Esophagus mucosa (tissue), 1 donor: ENCODE measurements at places on chromosomes 5 and 9.
A peak's percentile ranks its signal among the peaks of the same experiment; 100 is the strongest.

- no peak for ATAC-seq
These were observed 88.0 kb upstream of the MAN2A1 start for GRCh38 chr5:109601736-109602135.

- no peak for ATAC-seq
These were observed 40.3 kb downstream of the UBE2D2 start for GRCh38 chr5:139601429-139601828.

DNA sequence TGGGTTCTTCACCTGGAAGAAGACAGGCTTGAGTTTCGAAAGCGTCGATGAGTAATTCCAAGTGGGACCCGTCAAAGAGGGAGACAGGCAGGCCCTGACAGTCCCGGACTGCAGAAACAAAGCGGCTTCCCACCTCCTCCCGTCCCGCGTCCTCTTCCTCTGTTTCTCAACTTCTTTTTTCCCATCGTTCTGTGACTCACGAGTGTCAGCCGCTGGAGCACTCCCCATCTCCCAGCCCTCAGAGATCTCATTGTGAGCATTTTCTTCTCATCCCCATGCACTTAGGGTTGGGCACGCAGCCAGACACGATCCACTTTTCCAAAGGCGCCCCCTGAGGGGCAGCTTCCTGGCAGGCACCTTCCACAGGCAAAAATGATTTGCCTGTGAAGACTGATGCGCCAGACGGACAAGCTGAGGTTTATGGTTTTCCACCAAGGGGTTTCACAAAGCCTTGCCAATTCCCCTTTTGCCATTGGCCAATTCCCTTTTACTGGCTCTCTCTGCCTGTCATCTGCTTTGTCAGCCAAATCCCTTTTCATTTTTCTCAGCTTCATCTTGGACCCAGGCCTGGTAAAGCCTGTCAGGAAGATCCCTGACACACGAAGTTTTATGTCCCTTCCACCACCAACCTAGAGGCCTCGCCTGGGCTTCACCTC, 86.5 kb upstream of the ANKRD55 start:
- ATAC-seq, result peak; percentile 84

GRCh38 chr5:89452081-89452480, 569.1 kb upstream of the MEF2C start:
- no peak for ATAC-seq

DNA sequence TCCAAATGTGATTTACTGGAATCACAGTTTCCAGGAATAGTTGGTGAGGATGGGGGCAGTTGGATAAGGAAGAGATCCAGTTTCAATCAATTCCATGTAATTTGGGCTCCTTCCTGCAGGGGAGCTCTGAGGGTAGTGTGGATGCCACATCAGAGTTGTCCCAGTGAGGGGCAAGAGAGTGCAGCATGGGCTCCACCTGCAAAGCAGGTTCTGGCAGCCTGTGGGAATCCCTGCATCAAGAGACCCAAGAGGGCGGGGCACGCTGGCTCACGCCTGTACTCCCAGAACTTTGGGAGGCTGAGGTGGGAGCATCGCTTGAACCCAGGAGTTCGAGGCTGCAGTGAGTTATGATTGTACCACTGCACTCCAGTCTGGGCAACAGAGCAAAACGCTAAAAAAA, 188.5 kb downstream of the CACNA1B start:
- no peak for ATAC-seq

- no peak for ATAC-seq
These were observed 102.5 kb downstream of the GPBP1 start for GRCh38 chr5:57276353-57276752.

- no peak for ATAC-seq
These were observed 60.7 kb upstream of the SYNPO start for GRCh38 chr5:150579462-150580400.

DNA sequence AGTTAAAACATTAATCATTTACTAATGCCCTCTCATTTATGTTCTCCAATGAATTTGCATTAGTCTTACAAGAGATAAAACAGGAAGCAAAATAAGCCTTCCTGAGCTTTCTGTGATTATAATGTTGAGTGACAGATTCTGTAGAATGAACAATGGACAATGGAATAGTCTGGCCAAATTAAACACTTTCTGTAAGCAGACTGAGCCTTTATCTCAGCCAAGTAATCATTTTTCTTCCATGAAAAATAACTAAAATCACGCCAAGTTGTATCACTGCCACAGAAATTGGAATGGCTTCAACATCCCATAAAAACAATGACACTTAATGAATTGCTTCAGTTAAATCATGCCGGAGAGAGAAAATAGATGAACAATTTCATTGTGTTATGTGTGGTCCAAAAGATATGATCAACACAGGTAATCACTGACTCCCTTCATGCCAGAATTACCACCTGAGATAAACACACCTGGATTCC, 63.0 kb downstream of the TSSK1B start:
- no peak for ATAC-seq

DNA sequence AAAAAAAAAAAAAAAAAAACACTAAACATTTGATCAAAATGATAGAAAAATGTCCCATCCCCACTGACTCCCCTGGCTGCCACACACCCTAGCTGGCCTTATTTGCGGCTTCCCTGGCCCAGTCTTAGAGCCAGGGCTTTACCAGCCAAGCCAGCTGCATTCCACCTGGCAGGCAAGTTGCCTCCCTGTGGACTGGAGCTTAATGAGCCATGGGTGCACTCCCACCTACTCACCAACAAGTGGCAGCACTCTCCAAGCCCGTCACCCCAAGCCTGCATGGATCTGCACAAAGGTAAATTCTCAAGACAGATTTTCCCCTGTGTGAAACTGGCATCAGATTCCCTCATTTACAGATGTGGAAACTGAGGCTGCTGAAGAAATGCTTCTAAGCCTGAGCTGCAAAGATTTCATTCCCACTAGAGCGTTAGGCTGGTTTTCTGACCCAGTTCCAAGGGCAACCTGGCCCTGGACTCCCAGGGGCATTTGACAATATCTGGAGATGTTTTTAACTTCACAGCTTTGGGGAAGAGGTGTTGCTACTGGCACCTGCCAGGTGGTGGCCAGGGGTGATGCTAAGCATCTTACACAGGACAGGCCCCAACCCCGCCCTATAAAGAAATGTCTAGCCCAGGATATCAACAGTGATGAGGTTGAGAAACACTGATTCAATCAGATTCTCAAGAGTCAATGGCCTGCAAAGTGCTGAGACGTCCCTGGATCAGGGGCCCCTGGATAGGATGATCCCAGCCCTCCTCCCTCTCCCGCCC, 21.9 kb upstream of the VDAC1 start:
- ATAC-seq, result peak; percentile 91

DNA sequence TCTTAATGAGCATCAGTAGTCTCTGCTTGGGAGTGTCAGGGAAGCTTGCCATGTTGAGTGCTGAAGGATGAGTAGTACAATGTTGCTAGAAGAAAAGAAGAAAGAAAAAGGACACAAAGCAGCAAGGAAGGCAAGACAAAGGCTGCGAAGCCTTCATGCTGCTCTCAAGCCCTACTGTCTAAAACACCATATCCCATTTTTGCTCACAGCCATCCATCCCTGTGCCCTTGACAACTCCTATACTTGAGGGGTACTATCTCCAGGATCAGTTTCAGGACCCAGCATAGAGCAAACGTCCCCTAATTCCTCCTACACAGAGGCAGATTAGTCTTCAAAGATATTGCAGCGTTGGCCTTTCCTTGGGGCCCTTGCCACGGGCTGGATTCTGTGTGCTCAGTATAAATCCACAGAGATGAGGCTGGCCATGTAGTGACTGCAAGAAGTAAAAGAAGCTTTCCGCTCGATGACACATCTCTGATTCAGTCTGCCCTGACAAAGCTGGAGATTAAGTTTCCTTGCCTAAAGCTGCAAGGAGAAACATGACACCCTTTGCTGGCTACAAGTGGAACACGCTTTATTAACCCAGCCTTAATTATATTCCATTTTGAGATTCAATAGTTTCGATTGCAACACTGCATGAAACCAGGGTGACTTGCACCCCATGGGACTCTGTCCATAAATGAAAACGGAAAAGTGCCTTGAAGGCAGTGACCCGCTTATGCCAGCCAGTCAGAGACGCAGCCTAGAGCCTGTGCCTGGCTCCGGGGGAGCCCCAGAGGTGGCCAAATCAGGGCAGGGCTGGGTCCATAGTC, 304.6 kb downstream of the ACTL7B start:
- ATAC-seq, result peak; percentile 80

GRCh38 chr5:117160391-117160790, 585.8 kb upstream of the SEMA6A start:
- no peak for ATAC-seq

DNA sequence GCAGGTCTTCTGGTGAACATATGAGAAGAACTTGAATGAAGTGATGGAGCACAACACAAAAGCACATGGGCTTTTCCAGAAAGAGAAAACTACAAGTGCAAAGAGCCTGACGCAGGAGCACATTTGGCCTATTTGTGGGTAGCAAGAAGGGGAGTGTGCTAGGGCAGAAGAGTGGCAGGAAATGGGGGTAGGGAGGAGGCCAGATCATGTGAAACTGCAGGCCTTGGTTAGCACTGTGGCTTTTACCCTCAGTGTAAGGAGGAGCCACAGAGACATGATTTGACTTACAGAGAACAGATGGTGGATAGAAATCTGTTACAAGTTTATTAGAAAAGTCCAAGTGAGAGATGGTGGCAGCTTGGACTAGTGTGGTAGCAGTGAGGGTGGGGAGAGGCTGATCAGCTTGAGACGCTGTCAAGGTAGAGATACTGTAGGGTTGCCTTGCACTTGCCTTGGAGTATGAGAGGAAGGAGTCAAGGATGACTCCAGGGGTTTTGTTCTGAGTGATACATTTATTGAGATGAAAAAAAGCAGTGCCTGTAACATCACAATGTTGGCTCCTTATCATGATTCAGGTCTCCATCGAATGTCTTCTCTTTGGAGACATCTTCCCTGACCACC, 126.7 kb downstream of the PPP2R2B start:
- ATAC-seq, result no peak

DNA sequence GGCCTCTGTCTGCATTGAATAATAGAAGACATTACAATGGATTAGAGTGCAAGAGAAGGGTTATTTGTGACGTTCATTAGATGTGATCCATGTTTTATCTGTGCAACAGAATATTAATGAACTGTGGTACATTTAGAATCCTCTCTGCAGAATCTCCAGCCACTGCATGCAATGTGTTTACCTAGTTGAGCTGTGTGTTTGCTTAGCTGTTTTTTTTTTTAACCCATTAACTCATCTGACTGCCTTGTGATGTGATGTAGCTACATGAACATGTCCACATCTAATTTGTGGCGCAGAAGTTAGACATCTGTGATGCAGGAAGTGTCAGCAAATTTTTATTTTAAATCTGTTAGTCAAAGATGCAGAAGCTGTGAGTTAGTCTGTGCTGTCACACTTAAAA, 236.9 kb downstream of the CD180 start:
- no peak for ATAC-seq

GRCh38 chr5:170216257-170216864, 16.4 kb upstream of the C5orf58 start:
- ATAC-seq, result peak; percentile 42

DNA sequence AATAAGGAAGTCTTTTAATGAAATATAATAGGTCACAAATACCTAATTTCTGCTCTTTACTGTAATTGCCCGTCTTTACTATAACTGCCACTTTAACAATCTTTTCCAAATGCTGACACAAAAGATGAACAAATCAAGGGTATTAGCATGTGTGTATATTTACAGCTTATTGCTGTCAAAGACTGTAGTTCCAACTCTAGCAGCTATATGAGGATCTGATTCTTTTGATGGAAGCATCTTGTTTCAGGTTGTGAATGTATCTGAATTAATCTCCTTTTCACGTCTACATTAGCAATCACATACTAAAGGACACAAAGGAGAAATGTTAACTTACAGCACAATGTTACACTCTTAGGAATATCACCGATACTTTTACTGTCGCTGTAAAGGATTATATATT, 27.9 kb downstream of the RFX3 start:
- no peak for ATAC-seq
